ENCODE measurements at places on chromosomes 7 and 10.

DNA sequence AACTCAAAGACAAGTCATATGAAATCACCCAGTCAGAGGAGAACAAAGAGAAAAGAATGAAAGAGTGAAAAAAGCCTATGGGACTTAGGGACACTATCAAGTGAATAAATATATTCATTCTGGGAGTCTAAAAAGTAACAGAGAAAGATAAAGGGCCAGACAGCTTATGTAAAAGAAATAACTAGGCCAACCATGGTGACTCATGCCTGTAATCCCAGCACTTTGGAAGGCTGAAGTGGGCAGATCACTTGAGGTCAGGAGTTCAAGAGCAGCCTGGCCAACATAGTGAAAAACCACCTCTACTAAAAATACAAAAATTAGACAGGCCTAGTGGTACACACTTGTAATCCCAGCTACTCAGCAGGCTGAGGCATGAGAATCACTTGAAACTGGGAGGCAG is 154.7 kb upstream of the TMEM106B start:
- DNase-seq, result no peak

GRCh38 chr7:73718905-73719805 is at the start of gene STX1A:
Gene STX1A, minus strand, starts transcription at chr7:73719669. Its CDS starts 38 bp downstream, at chr7:73719631.
- peak; percentile 75 for DNase-seq

GRCh38 chr7:16428672-16429071 is 7.3 kb upstream of the CRPPA start:
- DNase-seq, result peak; percentile 60

- DNase-seq, result peak; percentile 61
These were observed at the start of gene TMUB1 for GRCh38 chr7:151083071-151083823. Gene TMUB1, minus strand, starts transcription at chr7:151083493. Its CDS starts 930 bp downstream, at chr7:151082563.

- DNase-seq, result no peak
These were observed 254.4 kb upstream of the KLF14 start for GRCh38 chr7:130988443-130988842.
